ENCODE measurements at places on chromosomes 1 and 21.
A peak's percentile ranks its signal among the peaks of the same experiment; 100 is the strongest.

- no peak for DNase-seq
Observed at GRCh38 chr1:44911026-44911425, 68.0 kb upstream of the PTCH2 start.

DNA sequence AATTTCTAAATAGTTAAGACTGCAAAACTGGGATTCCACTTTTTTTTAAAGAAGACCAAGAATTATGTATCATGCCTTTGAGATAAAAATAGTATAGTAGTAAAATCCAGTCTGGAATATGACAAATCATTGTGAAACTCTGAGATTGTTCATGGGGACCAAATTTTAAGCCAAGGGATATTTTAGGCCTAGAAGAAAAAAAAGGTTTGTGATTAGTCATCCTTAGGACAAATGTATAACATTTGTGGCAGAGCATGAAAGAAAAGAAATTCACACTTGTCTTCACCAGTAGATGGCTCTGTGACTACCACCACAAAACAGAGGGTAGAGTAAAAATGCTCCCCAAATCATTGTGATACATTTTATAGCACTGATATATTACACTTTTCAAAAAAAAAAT is 226.1 kb downstream of the KCTD3 start:
- peak; percentile 67 for DNase-seq

DNA sequence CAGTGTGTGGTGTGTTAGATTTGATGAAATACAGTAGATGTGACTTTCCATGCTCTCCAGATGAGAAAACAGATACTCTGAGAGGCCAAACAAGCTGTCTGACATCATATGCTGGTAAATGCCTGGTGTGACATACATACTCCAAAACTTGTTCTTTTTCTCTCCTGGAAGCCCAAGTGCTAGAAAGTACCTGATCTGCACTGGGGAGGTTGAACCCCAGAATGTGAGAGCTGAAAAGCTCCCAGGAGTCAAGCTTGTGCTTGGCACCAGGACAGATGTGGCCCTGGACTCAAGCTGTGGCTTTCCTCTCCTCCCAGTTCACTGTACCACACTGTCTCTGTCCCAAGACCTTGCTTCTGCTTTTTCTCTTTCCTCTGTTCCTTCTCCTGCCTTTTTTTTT is 389.0 kb upstream of the USP24 start:
- DNase-seq, result no peak

- DNase-seq, result no peak
Observed at GRCh38 chr1:98333406-98333805, 328.1 kb upstream of the SNX7 start.

DNA sequence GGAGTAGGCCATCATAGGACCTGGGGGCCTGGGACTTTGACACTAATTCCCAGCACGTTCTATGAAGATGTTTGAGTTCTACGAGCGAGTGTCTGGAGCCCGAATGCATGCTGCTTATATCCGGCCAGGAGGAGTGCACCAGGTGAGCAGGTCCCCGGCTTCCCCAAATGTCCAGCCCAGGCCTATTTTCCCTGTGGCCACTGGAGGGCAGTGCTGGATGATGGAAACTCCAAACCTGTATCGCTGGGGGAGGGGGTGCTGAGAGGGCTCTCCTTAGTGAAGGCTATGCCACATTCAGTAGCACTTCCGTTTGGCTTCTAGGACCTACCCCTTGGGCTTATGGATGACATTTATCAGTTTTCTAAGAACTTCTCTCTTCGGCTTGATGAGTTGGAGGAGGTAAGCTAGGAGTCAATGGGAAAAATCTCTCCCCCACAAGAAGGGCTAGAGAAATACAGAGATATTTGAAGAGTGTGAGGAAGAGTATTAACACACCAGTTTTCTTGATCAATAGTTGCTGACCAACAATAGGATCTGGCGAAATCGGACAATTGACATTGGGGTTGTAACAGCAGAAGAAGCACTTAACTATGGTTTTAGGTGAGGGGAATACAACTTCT is 5.2 kb upstream of the FCER1G start:
- DNase-seq, result peak; percentile 60

GRCh38 chr1:3273447-3273846 is 181.0 kb upstream of the ARHGEF16 start:
- no peak for DNase-seq

Measured in NCI-H1092 treated with DMSO at 0.1 percent for 48 hours (cell line).